ENCODE measurements at places on chromosomes 16 and 17. TPM values are rescaled to one million over a fixed set of nuclear protein-coding genes. Genes with fewer than 3 reads are reported as not detected.

- no peak for DNase-seq
These were observed 37.1 kb downstream of the SPACA3 start for GRCh38 chr17:33028778-33029177.

GRCh38 chr17:31252741-31253140 is 44.3 kb downstream of the OMG start:
- DNase-seq, result no peak

DNA sequence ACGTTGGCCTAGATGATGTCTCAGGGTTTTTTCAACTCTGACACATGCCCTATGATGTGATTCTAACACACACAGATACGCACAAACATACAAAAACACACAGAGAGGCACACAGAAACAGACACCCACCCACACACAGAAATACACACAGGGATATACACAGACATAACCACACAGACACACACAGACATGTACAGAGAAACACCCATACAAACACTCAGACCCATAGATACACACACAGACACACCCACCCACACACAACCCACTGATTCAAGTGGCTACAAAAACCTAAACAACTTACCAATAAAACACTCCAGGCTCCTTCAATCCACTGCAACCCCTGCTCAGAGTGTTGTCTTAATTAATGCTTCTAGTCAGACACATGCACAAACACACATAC is 244.6 kb upstream of the CCL2 start:
- no peak for DNase-seq

GRCh38 chr17:39548494-39549225 is 59.1 kb downstream of the NEUROD2 start:
- no peak for DNase-seq

- no peak for DNase-seq
These were observed 341 bp downstream of the SLC7A6OS start for GRCh38 chr16:68310437-68310773.

DNA sequence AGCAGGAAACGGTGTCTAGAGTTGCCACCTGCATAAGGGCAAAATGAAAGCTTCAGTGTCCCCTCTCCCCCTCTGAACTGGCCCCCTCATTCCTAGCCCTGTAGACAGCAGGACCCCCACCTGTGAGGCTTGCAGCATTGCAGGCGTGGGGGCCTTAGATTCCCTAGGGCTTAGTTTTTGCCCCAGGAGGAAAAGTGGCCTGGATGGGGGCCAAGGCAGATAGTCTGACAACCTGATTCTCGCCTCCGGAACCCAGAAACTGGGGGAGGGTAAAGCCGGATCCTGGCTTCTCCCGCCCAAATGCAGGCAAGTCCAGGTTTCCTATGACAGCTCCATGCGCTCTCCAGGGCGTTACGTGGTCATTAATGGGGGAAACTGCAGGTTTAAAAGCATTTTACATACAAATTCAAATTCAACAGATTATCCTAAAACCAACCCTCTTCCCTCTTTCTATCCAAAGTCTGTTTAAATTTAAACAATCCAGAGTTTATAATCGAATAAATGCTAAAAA is 678 bp upstream of the HOXB6 start:
- no peak for DNase-seq

DNA sequence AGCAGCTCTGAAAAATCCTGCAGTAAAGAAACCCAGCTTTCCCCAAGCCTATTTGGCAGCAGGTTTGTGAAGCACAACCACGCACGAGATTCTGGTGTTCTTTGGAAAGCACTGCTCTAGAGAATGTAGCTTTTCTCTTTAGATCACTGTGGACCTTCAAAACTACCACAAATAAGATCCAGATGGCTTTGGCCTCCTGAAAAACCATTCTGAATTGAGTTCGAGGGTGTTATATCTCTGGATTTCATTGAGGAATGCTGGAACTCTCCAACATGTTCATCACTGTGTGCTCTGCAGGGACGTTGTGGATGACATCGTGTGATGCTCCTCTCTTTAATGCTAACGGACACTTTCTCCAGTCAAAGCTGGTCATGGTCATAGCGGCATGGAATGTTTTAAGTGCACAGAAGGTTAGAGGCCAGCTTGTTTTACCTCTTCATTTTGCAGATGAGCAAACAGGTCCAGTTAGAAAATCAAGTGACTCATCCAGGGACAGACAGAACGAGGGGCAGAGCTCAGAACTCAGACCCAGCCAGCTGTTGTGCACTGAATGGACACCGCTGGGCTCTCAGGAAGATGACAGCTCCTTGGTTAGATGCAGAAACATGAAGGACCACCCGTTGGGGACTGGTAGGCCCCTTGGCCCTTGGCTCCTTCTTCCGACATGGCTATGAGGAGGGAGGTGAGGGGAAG is 37.2 kb downstream of the CCDC42 start:
- no peak for DNase-seq

- no peak for DNase-seq
These were observed 51.7 kb upstream of the RPL38 start for GRCh38 chr17:74151551-74152315.

DNA sequence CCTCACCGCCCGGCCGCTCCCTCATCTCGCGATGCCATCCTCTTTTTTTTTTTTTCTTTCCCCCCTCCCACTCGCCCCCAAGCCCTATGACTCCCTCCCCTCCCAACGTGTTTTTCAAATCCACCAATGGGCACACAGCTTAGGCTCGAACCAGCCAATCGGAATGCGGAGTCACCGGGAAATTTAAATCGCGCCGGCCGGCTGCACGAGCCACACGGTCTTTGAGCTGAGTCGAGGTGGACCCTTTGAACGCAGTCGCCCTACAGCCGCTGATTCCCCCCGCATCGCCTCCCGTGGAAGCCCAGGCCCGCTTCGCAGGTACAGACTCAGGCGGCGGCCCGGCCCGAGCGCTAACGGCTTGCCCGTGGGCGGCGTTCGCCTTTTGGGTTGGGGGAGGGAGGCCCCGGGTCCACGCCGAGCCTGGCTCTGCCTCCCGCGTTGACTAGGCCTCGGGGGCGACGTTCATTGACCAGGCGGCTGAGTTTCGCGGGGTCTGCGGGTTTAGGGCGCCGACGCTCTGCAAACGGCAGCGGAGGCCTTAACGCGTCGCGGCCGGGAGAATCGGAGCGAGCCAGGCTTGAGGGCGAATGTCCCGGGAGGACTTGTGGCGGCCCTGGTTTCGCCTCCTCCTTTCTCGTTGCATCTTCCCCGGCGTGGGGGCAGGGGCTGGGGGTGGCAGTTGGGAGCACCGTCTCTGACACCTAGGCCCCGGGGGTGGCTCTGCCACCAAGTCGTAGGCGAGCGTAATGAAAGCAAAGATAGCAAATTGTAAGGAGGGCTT is at the start of gene KPNA2:
TSS of gene KPNA2 (plus strand) at position 213 of the 781 bp plus-strand sequence. CDS start 1,398 bp downstream, outside the sequence.
- DNase-seq, result peak; percentile 86

GRCh38 chr16:25093208-25094061 is 18.1 kb upstream of the LCMT1 start:
- no peak for DNase-seq

DNA sequence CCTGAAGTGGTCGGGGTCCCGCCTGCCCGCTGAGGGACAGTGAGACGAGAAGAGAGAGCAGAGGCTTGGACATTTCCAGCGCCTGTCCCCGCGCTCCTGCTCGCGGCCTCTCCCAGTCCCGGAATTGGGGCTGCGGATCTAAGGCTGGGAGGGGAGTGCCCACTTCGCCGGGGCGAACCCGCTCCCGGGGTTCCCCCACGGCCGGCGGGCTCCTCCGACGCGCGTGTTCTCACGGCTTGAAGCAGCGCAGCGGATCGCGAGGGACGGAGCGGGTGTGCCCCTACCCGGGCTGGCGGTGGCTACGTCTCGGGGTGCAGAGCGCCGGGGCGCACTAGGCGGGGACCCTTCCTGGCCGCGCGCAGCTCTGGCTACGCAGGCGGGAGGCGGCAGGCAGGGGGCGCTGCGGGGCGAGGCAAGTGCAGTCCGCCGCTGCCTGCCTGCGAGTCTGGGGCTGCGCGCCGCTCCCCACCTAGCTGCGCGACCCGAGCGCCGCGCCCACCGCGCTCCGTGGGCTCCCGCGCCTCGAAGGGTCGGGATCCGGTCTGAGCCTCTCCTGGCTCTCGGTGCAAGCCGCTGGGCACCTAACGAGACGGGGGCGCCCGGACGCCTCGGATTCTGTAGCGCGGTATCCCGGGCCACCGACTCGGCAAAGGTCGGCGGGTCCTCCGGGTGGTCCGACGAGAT is 1.2 kb downstream of the NGFR start:
- DNase-seq, result no peak

DNA sequence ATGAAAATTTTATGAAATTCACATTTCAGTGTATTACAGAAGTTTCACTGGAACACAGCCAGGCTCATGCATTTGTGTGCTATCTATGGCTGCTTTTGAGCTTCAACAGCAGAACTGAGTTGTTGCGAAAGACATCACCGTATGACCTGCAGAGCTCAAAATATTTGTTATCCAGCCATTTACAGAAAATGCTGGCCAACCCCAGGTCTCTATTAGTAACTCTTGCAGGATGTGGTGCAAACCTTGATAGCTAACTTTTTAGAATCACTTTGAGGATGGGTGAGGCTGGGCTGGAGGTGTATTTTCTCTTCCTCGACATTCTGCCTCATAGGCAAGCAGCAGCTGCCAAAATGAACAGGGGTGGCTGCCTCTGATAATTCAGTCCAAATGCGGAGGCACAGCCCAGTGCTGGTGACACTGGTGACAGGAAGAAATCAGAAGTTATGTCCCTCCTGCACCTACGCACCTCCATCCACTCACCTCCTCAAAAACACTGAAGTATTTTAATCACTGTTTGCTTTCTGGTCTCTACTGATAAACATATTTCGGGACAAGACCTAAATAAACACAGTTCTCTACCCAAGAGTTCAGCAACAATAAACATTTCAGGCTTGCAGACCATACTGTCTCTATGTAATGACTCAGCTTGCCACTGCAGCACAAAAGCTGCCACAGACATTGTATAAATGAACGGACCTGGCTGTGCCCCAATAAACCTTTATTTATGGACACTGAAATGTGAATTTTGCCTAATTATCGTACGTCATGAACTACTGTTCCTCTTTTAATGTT is 28.5 kb downstream of the ARHGAP17 start:
- DNase-seq, result no peak

GRCh38 chr17:251531-251930 is 70.1 kb upstream of the DOC2B start:
- no peak for DNase-seq

DNA sequence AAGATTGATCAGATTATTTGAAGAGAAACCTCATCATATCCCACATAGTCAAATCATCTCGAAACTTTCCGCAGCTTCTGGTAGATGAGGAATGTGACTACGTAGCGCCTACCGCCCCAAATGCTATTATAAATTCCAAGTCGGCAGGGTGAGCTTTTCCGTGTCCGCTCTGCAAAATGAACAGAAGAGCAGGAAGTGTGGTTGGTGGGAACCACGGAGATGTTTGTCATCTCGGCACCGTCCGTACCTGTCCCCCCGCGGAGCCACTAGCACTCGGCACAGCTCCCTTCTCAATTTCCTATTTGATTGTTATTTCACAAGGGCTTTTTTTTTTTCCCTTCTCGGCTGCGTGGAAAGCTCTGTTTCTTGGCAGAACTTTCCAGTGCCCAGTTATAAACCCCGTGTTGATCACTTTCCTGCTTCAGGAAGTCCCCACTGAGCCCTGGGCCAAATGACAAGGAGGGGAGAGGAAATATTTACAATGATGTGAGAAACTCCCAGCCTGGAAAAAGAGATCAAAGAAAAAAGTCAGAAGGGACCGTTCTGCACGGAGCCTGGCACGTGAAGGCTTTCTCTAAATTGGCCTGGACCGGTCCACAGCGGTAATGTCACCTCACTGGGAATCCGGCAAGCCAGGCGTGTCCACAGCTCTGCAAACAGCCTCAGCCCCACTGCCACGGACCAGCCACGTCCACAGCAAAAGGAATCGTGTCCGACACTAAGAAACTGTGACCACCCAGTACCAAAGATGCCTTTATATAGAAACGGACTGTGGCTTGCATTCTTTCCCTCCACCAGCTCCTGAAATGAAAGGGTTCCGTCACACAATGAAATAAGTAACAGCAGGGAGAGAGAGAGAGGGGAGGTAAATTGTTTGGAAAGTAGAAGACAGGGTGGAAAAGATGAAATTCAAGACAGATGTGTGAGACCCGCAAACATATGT is 65.0 kb downstream of the MRM3 start:
- no peak for DNase-seq

DNA sequence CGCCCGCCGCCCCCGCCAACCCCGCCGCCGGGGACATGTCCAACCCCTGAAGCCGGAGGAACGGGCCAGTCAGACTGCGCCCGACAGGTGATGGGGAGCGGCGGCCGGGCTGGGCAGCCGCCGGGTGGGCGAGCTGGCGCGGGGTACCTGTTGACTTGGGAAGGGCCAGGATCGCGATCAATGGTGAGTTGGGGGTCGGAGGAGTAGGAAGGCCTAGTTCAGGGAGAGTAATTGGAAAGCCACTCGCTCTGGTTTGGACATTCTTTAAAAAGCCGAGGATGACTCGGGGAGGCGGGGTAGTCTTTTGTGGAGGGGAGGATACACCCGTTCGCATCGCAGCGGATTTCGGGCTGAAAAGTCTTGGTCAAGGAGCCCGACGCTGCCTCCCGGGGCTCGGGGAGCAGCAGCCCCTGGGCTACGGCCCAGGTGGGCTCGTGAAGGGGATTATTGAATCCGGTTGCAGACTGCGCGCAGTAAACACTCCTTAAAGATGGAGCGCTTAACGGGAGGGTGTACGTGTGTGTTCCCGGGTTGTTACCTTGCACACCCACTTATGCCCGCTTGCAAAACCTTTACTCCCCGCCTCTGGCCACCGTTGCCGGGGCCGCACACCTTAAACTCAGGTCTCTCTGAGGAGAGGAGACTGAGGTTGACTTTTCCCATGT is 123.8 kb downstream of the GOSR1 start:
- no peak for DNase-seq

- no peak for DNase-seq
These were observed 610 bp upstream of the PEX12 start for GRCh38 chr17:35578929-35579432.

- no peak for DNase-seq
These were observed 11.8 kb downstream of the GPRC5C start for GRCh38 chr17:74443516-74444296.

DNA sequence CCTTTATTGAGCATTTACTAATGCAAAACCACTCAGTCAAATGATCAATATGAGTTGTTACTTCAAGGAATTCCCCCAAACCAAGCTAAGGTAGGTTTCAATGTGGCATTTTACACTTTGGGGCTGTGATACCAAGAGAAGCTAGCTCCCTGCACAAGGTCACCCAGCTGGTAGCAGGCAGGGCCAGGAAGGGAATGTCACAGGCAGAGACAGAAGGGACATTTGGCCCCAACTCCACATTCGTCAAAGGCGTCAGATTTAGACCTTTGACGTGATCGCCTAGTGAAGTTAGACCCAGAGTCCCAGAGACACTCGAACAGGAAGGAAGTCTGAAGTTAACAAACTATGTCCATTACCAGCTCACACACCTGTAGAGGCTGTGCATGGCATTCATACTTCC is 5.5 kb upstream of the SMG1 start:
- no peak for DNase-seq

Gene AOC3
- total RNA-seq, result 0.55 TPM

Gene OR1D5
- not detected for total RNA-seq

Gene RPL23
- total RNA-seq, result 1,506 TPM

Gene ST3GAL2
- 22.6 TPM for total RNA-seq

Gene YPEL2
- 16.8 TPM for total RNA-seq

Gene CTF1
- 1.4 TPM for total RNA-seq

Gene PHOSPHO1
- total RNA-seq, result not detected

Gene CLEC18C
- 28.9 TPM for total RNA-seq

Gene GRAP
- 1.2 TPM for total RNA-seq

All from kidney epithelial cell (primary cell).